ENCODE measurements at places on chromosomes 3 and 15. TPM values are rescaled to one million over a fixed set of nuclear protein-coding genes. Genes with fewer than 3 reads are reported as not detected.

- H3K27me3 ChIP-seq, result no peaks in the 10 kb centered on the region
- no peak overlapping the region for H3K4me3 ChIP-seq
- H3K27ac ChIP-seq, result no peak overlapping the region
- DNase-seq, result no peak
- H3K36me3 ChIP-seq, result no peaks in the 10 kb centered on the region
Observed at GRCh38 chr3:73653351-73653750, 28.6 kb upstream of the PDZRN3 start.

DNA sequence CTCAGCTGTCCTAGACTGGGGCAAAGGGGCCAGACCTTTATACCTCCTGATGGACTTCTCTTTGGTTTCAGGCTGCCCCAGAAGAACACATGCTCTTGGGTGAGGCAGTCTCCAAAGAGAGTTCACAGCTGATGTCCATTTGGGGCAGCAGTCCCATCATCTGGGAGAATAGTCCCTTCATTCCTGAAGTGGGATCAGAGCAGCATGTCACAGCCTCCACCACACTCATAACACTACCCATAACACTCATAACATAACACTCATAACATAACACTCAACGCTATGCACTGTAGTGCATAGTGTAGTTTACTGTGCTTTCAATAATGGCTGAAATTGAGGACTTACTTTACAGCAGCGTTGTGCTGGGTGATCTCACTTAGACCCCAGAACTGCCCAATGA lies 36.7 kb upstream of the PLCL2 start:
- no peak overlapping the region for H3K27ac ChIP-seq
- no peaks in the 10 kb centered on the region for H3K36me3 ChIP-seq
- no peak for DNase-seq
- H3K4me1 ChIP-seq, result no peaks in the 10 kb centered on the region
- no peak overlapping the region for H3K4me3 ChIP-seq
- no peaks in the 10 kb centered on the region for H3K27me3 ChIP-seq

- no peaks in the 10 kb centered on the region for H3K27me3 ChIP-seq
- no peak overlapping the region for H3K27ac ChIP-seq
- DNase-seq, result no peak
- no peaks in the 10 kb centered on the region for H3K36me3 ChIP-seq
- H3K4me1 ChIP-seq, result no peaks in the 10 kb centered on the region
- H3K4me3 ChIP-seq, result no peak overlapping the region
Observed at GRCh38 chr3:55235416-55235815, 251.7 kb downstream of the WNT5A start.

DNA sequence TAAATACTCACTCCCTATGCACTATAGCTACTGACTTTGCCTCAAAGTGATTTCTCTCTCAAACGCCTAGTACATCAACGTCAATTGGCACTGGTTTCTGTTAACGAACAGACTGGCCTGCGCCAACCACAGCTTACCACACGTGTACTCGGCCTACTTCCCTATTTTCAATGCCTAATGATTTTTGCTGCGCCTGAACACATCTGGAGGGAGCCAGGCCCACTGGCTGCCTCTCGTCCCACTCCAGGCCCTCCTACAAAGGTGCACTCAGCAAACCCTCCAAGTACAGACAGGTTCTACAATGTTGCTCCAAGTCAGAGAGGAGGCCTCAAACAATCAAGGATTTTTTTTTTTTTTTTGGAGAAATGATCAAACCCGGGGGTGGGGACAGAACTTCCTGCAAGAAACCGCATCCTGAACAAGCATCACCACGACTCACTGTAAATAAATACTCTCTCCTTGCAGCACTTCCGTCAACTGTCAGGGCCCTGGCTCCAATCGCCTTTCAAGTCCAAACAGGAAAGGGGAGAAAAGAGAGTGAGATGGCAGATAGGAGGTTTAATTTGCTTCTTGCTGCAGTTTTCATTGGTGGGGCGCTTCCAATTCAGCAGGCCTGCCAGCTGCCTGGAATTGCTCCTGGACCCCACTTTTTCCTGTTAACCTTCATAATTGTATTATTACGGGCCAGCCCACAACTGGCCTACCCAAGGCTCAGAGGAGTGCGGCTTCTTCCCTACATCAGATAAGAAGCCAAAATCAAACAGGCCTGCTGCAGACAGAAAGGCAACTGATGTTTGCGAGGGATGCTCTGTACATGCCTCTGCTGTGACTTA lies 139.3 kb downstream of the FOXP1 start:
- H3K27ac ChIP-seq, result no peak overlapping the region
- no peaks in the 10 kb centered on the region for H3K27me3 ChIP-seq
- no peaks in the 10 kb centered on the region for H3K36me3 ChIP-seq
- DNase-seq, result no peak
- H3K4me3 ChIP-seq, result no peak overlapping the region
- no peaks in the 10 kb centered on the region for H3K4me1 ChIP-seq

- H3K4me1 ChIP-seq, result no peaks in the 10 kb centered on the region
- no peaks in the 10 kb centered on the region for H3K36me3 ChIP-seq
- no peak overlapping the region for H3K27ac ChIP-seq
- no peak overlapping the region for H3K4me3 ChIP-seq
- no peak for DNase-seq
Observed at GRCh38 chr15:33064878-33065277, 129.6 kb downstream of the FMN1 start.

- no peaks in the 10 kb centered on the region for H3K36me3 ChIP-seq
- no peaks in the 10 kb centered on the region for H3K4me1 ChIP-seq
- no peak overlapping the region for H3K27ac ChIP-seq
- H3K4me3 ChIP-seq, result no peak overlapping the region
- no peaks in the 10 kb centered on the region for H3K27me3 ChIP-seq
Observed at GRCh38 chr3:117644203-117644602, 934.6 kb downstream of the TUSC7 start.

DNA sequence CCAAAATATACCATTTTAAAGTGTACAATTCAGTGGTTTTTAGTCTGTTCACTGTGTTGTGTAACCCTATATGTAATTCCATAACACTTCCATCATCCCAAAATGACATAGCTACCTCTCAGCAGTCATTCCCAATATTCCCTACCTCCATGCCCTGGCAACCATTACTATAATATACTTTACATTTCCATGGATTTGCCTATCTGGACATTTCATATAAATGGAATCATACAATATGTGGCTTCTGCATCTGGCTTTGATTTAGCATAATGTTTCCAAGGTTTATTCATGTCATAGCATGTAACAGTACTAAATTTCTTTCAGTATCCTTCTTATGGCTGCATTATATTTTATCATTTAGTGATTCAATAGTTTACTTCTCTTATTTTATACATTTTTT lies 25.3 kb downstream of the FAM98B start:
- no peak for DNase-seq
- H3K27ac ChIP-seq, result no peak overlapping the region
- H3K4me3 ChIP-seq, result no peak overlapping the region
- no peaks in the 10 kb centered on the region for H3K27me3 ChIP-seq
- H3K4me1 ChIP-seq, result no peaks in the 10 kb centered on the region

DNA sequence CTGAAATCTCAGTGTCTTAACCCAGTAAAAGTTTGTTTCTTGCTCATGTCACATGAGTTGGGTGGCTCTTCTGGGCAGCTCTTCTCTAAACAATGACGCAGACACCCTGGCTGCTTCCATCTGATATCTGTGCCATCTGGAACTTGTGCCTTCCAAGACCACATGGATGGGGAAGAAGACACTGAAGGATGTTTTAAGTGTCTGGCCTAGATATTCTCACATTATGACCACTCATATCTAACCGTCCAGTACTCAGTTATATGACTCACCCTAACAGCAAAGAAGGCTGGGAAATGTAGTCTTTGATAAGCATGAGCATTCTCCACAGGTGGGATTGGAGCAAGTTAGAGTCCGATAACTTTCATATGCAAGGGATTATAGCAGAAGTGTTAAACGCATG lies 66.4 kb downstream of the RYR3 start:
- no peaks in the 10 kb centered on the region for H3K4me1 ChIP-seq
- H3K4me3 ChIP-seq, result no peak overlapping the region
- no peak for DNase-seq
- H3K27ac ChIP-seq, result no peak overlapping the region
- no peaks in the 10 kb centered on the region for H3K36me3 ChIP-seq
- H3K27me3 ChIP-seq, result no peaks in the 10 kb centered on the region

DNA sequence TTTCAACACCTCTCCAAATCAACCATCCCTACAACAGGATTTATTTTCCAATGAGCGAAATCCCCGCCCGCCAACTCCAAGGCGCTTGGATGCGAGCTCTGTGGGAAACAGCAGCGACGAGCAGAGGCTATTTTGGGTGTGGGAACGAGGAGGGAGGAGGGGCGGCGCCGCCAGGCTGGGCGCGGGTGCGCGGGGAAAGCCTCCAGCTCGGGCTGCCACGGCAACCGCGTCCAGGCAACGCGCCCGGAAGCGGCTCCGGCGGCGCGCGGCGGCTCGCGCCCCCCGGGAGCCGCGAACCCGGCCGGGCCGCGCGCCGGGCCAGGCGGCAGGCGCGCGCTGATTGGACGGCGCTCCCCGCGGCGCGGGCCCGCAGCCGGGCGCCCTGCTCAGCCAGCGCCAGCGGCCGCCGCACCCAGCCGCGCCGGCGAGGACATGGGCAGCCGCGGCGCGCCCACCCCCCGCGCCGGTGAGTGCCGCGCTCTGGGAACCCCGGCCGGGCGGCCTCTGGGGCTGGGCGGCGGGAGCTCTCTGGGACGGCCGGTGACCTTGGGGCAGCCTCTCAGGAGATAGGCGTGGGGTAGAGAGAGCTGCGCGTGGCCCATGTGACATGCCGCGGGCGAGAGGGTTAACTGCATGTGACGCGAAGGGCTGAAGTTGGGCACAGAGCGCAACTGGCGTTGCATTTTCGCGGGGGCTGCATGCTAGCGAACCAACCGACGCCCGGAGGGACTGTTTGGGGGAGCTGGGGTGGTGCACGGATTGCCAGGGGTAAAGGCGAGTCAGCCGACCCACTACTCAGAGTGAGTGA lies at the start of gene FAM81A:
TSS of gene FAM81A (plus strand) at position 370 of the 808 bp plus-strand sequence. CDS start 20,441 bp downstream, outside the sequence.
- peak; percentile 67 for DNase-seq
- H3K27me3 ChIP-seq, result no peaks in the 10 kb centered on the region
- peak within 1 kb of the TSS; percentile 53 for H3K4me3 ChIP-seq
- no peak within 1 kb of the TSS for H3K27ac ChIP-seq
- peaks cover 8% of the 10 kb centered on the region for H3K4me1 ChIP-seq
- H3K36me3 ChIP-seq, result no peaks in the 10 kb centered on the region

DNA sequence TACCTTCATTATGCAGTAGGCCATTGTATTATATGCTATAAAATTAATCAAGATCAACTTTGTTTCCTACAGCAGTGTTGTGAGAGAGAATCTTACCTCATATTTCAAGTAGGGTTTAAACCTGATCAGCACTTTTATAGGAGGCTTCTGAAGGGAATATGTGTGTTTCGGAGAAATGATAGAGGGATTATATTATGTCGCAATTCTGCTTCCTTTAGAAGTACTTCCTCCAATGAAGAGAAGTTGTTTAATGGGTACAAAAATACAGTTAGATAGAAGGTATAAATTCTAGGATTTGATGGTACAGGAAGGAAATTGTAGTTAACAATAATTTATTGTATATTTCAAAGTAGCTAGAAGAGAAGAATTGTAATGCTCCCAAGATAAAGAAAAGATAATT lies 54.9 kb downstream of the NSUN3 start:
- H3K4me3 ChIP-seq, result no peak overlapping the region
- no peak overlapping the region for H3K27ac ChIP-seq
- no peaks in the 10 kb centered on the region for H3K36me3 ChIP-seq
- no peak for DNase-seq
- H3K4me1 ChIP-seq, result no peaks in the 10 kb centered on the region
- H3K27me3 ChIP-seq, result no peaks in the 10 kb centered on the region

DNA sequence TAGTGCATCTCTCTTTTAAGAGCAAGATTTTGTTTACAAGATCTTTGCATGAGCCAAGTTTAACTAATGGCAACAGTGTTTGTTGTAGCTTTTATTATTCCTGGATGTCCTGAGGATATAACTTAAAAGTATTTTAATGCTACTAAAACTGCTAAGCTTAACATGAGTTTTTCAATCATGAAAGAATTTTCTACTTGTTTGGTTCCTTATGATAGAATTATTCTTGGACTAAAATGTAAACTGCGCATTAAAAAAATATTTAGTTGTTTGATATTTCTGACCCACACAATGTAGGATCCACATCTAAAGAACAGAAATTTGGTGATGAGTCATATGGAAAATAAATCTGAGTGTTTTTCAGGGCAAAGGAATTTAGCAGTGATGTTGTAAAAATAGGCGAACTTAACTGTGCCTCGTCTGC lies 70.8 kb downstream of the RAP2B start:
- H3K4me1 ChIP-seq, result peaks cover 25% of the 10 kb centered on the region
- no peak overlapping the region for H3K4me3 ChIP-seq
- H3K27me3 ChIP-seq, result no peaks in the 10 kb centered on the region
- no peak for DNase-seq

SCN11A gene
- not detected for total RNA-seq

ULK4 gene
- 4.2 TPM for total RNA-seq

ISLR2 gene
- total RNA-seq, result not detected

MCF2L2 gene
- total RNA-seq, result 4.6 TPM

FYCO1 gene
- 10.9 TPM for total RNA-seq

CPB1 gene
- not detected for total RNA-seq
